ENCODE measurements at places on chromosomes 2 and 18.

GRCh38 chr18:68728081-68728700 is 13.3 kb upstream of the TMX3 start:
- DNase-seq: no peak

DNA sequence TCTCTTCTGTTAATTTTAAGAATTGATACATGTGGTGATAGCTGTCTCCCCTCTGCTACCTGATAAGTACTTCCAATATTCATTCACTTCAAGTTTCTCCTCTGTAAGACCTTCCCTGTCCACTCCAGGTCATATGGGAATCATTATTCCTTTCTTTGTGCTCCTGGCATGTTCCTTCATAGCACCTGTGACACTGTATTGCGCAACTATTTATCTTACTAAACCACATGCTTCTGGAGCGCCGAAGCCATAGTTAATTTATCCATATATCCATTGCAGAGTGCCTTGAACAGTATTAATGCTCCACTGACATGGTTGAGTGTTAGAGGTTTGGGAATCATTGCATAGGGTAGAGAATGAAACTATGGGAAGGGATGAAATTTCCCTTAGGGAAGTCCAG is 7.9 kb upstream of the PRKD3 start:
- no peak for DNase-seq

GRCh38 chr2:191222952-191223351 is 22.3 kb upstream of the MYO1B start:
- DNase-seq: no peak

DNA sequence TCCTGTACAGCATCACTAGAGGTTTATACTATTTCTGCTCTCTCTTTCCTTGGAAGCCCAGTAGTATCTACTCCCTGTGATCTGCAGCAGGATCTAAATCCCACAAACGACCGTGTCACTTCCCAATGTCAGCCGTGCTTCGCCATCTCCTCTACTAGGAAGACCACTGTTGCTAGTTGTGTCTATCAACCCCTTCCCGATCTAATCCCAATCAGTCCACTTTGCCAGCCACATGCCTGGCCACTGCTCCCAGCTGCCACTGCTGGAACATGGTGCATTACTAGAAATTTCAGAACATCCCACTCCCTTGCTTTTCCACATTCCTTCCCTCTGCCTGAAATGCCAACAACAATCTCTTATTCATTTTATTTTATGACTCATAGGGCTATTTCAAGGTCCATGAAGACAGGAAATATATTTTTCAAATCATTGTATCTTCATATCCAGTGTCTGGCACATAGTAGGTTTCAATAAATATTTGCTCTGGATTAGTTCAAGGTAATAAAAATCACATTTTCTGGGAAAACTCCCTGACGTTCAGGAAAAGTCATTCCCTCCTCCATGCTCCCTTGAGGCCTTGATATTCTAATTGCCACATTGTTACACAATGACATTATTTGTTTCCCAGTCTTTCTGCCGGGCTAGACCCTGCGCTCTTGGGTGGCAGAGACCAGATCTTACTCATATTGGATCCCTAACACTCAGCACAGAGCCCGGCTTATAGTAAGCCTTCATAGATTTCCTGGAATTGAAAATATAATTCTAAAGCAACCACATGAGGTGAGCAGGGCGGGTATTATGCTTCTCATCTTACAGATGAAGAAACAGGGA is 2.1 kb upstream of the TRIB2 start:
- DNase-seq: no peak

DNA sequence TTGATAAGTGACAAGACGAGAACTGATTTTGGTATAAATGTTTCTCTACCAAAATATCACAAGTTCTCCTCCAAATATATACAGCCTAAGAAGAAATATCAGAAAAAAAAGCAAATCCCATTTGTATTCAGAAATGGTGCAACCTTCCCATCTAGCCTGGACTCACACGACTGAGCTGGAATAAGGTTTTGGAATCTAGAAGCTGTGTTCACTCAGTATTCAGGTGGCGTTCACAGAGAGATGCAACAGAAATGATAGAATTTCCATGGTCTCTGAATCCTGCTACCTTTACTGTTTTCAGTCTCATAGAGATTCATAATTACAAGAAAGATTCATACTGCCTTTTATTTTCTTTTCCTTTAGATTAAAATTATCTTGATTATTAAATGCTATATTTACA is 347.2 kb upstream of the TRIB2 start:
- DNase-seq: no peak

GRCh38 chr2:229526951-229527350 is 187.4 kb downstream of the DNER start:
- no peak for DNase-seq

DNA sequence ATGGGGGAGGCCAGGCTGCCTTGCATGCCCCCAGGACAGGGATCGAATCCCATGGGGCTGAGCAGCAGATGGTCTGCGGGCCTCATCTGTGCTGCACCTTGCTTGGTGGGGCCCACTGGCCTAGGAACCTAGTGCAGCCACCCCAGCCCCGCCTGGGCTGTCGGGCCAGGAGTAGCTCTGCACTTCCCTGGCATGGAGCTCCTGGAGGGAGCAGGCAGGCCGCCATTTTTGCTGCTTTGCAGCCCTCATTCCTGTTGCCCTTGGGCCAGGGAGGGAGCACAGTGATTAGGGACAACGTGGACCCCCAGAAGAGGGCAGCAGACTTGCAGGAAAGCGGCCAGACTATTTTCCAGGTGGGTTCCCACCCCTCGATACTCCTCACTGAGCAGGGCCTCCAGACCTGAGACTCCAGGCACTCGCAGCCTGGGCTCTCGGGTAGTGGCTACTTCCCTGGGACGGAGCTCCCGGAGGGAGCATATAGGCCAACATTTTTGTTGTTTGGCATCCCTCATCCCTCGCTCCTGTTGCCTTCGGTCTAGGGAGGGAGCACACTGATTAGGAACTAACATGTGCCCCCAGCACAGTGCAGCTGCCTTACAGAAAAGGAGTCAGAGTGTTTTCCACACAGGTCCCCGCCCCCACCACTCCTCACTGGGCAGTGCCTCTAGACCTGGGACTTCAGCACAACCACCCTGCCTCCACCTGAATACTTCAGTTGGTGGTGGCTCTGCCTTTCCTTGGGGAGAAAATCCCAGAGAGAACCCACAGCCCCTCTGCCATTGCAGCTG is 99.5 kb downstream of the MAIP1 start:
- DNase-seq: no peak

DNA sequence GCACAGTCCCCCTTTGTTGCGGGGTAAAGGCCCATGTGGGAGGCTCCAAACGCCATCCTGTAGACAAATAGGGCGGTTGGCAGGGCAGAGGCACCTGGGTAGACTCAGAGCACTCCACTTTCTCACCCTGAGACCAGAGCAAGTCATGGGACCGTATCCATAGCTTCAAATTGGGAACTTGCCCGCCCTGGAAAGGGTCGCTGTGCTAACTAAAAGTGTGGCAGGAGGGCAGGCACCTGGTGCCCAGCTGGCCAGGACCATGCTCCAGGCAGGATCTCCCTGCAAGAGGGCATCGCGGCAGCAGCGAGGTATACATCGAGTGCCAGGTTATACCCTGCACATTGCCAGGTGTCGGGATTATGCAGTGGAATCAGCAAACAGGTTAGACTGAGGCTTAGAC is 20.8 kb upstream of the SCLY start:
- DNase-seq: no peak

DNA sequence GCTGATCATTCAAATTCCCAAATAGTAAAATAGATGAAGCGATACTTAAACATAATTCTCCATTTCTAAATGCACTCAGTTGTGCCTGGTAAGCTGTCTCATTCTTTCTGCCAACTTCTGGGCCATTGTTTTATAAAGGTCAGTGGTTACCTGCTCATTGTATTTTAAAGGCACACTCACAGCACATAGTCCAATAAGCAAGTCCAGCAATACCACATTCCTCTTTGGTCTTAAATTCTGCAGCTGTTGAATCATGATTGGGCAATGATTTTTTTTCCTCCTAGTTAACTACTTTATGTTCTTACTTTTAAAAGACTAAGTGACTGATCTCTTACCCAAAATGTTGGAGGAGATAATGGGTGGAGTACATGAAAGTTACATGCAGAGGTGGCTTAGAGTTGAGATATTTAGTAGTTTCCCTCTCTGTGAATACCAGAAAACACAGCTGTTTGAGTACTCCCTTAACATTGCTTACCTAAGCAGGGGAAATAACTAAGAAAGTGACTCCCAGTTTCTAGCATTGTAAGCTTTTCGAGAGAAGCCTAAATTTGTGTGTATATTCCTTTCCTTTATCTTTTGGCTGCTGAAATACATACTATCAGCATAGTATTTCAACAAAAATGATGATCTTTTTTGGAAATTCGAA is 220.7 kb downstream of the CAMKMT start:
- DNase-seq: no peak

- no peak for DNase-seq
These were observed 102.8 kb downstream of the PXDN start for GRCh38 chr2:1641523-1641922.

- no peak for DNase-seq
These were observed 39.4 kb downstream of the ACOXL start for GRCh38 chr2:110771547-110772382.

DNA sequence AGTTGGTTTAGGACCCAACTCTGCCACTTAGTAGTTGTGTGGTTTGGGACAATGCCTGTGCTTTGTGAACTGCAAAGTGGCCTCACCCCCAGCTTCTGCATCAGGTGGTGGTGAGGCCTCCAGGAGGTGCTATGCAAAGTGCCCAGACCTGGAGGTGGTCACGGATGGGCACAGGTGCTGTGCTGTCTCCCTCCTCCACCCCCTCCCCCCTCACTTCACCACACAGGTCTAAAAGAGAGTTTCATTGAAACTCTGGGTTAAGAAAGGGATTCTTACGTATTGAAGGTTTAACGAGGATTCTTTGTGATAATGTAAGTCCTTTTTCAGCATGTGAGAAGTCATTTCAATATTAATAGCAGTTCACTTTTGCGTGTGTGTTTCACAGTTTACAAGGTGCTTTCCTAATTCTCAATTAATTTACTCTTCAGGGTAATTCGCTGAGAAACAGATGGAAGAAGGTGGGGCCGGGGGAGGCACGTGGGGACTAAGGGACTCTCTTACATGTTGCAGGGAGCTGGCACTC is 369.9 kb downstream of the LPIN1 start:
- no peak for DNase-seq

DNA sequence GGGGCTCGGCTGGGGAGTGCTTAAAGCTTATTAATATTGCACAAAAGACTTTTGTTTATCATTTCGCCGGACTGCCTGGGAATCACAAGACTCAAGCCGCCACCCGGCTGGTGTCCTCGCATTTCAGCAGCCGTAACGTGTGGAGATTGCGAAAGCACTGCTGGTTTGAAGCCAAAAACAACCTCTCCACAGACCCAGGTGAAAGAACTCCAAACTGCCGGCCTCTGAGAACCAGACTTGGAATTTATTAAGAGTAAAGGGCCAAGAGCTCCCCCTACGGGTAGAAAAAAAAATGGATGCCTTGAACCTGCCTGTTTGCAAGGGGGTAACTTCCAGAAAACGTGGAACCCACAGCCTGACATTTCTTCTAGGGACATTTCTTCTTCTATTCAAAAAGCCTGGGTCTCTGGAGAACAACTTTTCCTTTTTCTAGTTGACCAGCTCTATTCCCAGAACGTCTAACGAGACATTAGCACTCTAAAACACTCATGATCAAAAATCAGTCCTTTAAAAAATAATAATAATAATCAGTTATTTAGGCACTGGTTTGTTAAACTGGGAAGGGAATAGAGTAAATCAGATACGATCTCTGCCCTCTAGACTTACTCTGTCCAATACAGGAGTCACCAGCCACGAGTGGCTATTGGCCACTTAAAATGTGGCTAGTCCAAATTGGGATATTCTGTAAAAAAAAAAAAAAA is 216.3 kb downstream of the C1D start:
- peak; percentile 93 for DNase-seq

DNA sequence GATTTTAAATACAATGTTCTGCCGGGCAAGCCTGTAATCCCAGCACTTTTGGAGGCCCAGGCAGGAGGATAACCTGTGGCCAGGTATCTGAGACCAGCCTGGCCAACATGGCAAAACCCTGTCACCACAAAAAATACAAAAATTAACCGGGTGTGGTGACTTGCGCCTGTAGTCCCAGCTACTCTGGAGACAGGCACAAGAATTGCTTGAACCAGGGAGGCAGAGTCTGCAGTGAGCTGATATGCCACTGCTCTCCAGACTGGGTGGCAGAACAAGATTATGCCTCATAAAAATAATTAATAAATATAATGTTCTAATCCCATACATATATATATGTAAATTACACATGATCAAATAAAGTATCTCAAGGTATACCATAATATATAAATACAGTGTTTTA is 119.3 kb downstream of the C2orf74 start:
- no peak for DNase-seq

DNA sequence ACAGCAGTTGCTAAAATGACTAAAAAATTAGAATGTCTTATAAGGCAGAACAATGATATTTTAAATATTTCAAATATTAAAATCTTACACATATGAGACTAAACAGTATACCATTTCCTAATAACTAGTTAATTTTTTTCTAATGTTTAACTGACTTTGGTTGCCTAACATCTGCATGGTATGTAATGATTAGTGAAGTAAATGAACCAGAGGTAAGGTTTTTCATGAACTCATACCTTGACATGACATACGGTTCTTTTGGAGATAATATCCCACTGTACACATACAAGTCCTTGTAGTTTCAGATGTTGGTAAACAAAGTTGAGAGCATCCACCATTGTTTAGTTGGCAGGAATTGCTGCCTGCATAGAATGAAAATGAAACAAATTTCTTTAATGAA is 1360.2 kb downstream of the LRP1B start:
- DNase-seq: no peak

DNA sequence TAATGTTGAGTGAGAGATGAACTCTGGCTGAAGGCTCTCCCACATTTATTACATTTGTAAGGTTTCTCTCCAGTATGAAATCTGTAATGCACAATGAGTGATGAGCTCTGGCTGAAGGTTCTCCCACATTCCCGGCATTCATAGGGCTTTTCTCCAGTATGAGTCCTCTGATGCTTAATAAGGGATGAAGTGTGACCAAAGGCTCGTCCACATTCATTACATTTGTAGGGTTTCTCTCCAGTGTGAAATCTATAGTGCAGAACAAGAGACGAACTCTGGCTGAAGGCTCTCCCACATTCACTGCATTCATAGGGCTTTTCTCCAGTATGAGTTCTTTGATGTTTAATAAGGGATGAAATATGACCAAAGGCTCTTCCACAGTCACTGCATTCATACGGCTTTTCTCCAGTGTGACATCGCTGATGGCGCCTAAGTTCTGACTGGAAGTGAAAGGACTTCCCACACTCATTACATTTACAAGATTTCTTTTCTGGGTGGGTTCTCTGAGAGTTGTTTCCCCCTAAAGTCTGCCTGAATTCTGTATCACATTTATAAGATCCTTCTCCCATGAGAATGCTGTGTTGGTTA is 10.2 kb downstream of the ZNF514 start:
- DNase-seq: no peak

All from mucosa of gallbladder (tissue), 1 donor.